T-helper 22 cell (primary cell): ENCODE measurements at places on chromosomes 13 and 19.

DNA sequence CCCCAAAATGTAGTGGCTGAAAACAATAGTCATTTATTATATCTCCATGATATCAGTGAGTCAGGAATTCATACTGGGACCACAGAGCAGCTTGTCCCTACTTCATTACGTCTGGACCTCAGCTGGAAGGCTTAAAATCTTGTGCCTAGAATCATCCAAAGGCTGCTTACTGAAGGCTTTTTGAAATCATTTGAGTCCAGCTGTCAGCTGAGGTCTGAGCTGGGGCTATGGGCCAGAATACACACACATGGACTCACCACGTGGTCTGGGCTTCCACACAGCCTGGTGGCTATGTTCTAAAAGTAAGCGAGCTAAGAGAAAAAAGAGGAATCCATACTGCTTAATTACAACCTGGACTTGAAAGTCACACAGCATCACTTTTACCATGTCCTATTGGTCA, 209.2 kb downstream of the KCTD12 start:
- no peak for DNase-seq

DNA sequence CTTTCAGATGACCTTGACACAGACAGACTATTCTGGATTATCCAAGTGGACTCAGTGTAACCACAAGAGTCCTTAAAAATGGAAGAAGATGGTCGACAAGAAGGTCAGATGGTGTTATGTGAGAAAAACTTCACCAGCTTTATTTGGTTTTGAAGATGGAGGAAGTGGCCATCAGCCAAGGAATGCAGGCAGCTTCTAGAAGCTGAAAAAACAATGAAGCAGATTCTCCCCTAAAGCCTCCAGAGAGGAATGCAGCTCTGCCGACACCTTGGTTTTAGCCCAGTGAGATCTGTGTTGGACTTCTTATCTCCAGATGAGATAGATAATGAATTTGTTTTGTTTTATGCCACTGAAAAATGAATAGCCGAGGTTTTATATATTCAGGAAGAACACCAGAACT, 501.5 kb downstream of the DCT start:
- DNase-seq = no peak

DNA sequence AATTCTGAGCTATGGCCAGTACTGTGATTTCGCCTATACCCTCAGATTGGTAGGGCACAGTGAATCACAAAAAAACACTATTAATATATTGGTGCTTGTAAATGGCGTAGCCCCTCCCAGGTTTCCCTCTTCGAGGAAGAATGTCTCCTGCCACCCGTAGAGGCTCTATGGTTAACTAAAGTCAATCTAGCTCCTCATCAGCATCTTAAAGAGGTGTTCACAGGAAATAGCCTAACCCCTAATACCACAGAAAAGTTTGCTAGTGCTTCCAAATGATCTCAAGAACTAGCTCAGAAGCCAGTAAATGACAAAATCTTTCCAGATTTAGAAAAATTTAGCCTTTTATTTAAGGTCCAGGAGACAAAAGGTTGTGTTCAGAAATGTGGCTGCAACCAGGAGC, 56.3 kb upstream of the DCT start:
- no peak for DNase-seq

- no peak for DNase-seq
Observed at GRCh38 chr19:29596885-29597525, 9.1 kb upstream of the POP4 start.

DNA sequence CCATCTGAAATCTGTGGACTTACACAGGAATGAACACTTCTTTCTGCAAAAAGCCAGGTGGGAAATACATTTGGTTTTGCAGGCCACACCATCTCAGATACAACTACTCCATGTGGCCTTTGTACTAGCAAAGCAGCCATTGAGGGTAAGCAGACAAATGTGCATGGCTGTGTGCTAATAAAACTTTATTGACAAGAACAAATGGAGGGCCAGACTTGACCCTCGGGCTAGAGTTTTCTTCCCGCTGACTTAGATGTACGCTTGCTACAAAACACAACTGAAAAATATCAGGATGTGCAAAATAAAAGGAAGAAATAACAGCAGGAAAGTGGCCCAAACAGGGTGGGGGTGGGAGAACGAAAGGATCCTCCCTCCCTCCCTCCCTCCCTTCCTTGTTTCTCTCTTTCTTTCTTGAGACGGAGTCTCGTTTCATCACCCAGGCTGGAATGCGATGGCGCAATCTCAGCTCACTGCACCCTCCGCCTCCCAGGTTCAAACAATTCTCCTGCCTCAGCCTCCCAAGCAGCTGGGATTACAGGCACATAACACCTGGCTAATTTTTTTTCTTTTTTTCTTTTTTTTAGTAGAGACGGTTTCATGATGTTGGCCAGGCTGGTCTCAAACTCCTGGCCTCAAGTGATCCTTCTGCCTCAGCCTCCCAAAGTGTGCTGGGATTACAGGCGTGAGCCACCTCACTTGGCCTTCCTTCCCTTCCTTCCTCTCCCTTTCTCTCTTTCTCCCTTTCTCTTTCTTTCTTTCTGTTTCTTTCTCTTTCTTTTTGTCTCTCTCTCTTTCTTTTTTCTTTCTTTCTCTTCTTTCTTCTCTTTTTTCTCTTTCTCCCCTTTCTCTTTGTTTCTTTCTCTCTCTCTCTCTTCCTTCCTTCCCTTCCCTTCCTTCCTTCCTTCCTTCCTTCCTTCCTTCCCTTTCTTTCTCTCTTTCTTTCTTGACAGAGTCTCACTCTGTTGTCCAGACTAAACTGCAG, 29.3 kb downstream of the CCL25 start:
- no peak for DNase-seq

- DNase-seq = no peak
Observed at GRCh38 chr13:77335543-77335942, 8.6 kb upstream of the MYCBP2 start.
